Hematopoietic multipotent progenitor cell (in vitro differentiated cells): ENCODE measurements at places on chromosomes 2 and 18. TPM values are rescaled to one million over a fixed set of nuclear protein-coding genes. Genes with fewer than 3 reads are reported as not detected.

DNA sequence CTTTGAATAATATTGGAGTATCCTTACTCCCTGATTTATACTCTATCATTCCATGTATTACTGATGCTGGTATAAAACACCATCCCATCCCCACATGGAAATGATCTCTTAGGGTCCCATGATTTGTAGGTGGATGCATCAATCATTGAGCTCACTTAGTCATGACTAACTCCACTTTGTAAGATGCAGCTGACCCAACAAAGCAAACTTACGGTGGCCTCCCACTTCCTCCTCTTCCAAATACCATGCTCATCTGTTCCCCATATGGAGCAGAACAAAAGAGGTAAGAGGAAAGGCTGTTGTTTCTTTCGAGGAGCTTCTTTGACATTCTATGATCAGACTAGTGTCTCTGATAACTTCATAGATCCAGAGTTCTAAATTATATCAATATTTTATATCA lies 640.2 kb upstream of the SLC39A10 start:
- no peak for DNase-seq

DNA sequence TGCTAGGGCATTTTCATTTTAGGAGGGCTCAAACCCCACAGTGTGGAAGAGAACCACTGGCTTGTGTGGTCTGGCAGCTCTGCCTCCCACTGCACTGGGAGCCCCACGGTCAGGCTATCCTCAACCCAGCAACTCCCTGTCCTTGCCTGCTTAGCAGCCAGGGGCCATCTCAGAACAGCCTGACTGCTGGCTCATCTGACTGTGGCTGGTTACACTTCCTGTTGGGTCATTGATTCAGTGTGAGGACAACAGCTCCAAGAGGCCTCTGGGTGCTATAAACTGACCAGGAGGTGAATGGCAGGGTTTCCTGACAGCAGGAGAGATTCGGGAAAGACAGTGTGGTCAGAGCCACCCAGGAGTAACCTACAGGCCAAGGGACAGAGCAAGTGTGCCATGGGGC lies 40.1 kb downstream of the AMER3 start:
- no peak for DNase-seq

DNA sequence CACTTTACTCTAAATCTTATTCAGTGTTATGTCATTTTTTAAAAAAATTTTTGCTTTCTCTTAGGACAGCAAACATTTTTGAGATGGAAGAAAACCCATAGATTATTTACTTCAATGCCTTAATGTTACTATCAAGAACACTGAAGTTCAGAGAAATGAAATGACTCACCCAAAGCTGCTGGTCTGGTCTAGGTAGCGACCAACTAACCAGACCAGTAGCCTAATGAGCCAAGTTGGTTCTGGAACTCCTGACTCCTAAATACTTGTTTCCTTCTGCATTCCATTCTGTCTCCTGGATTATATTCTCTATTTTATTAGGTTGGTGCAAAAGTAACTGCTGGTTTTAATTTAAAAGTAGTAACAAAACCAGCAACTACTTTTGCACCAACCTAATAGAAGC lies 35.4 kb downstream of the SLC8A1 start:
- DNase-seq = no peak

The ZNF236 gene
- 20.7 TPM for total RNA-seq

The TLX2 gene
- 0.27 TPM for total RNA-seq
